Inflammatory macrophage (primary cell): ENCODE measurements at places on chromosomes 6 and 20.

DNA sequence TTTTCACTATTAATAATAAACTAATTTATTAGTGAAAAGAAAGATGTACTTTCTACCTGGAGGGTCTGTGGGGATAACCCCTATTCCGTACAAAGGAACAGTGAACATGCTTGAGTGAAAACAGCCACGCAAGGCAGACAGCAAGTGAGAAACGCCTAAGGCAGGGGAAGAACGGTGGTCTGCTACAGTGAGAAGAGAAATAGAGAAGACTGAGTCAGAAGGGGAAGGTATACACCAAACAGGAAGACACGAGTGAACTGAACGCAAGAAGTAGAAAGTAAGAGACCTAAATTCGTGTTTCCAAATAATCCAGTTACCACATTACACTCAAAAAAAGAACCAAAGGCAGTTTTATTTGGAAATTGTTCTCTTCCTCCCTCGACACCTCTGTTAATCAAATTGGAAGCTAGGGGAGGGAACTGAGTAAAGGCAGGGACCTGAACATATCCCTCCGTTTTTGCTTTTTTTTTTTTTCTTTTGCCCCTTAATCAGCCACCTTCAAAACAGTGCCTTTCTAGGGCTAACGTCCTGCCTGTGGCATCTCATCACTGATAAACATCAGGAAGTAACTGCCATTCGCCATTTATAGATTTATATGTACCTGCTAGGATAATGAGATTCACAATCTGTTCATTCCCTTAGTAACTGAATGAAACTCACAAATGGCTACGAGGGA lies 48.9 kb downstream of the ATXN1 start:
- DNase-seq = peak; percentile 77

DNA sequence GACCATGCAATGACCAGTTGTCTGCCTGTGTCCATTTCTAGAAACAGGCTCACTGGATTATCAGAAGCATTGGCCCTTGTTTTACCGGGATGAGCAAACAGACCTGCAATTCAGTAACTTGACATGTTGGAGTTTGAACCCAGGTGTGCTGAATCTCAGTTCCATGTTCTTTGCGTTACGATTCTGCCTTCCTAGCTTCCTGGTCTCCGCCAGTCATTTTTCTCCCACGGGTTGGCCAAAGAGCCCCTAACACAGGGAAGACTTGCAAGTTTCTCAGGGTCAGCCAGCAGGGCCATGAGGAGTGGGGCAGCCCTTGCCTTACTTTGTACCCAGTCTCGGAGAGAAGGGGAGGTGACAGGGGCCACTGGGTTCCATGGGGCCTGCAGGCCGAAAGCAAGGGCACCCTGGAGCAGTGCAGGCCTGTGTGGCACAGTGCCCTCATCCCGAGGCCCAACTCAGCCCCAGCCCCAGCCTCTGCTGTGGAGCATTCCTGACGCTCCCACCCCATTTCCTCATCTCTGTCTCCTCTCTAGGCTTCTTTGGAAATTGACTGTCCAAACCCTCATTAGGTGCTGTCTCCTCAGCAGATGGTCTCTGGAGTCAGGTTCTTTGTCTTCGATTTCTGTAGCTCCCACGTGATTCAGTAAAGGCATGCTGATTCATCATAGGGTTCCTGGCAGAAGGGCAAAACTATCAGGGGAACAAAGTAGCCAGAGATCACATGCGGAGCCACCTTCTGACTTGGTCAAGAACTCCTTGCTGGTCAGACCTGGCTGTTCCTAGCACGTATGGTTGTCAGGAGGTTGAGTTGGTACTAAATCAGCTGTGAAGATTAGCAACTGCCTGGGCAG lies 23.6 kb downstream of the CDS2 start:
- DNase-seq = no peak

GRCh38 chr6:159217595-159218275 lies 48.5 kb downstream of the FNDC1 start:
- peak; percentile 27 for DNase-seq

GRCh38 chr6:15496345-15497131 lies 166.3 kb downstream of the DTNBP1 start:
- no peak for DNase-seq

GRCh38 chr20:53032046-53032445 lies 59.9 kb downstream of the TSHZ2 start:
- no peak for DNase-seq

- no peak for DNase-seq
Observed at GRCh38 chr6:111680015-111680712, 74.5 kb upstream of the TRAF3IP2 start.

DNA sequence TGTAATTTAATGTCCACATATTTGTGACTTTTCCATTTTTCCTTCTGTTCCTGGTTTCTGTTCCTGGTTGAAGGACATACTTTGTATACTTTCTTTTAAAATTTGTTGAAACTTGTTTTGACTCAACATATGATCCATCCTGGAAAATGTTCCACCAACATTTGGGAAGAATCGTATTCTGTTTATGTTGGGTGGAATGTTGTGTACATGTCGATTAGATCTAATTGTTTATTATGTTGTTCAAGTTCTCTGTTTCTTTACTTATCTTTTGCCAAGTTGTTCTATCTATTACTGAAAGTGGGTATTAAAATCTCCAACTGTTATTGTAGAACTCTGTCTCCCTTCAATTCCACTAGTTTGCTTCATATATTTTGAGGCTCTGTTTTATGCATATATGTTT lies 27.7 kb upstream of the DUSP22 start:
- no peak for DNase-seq

DNA sequence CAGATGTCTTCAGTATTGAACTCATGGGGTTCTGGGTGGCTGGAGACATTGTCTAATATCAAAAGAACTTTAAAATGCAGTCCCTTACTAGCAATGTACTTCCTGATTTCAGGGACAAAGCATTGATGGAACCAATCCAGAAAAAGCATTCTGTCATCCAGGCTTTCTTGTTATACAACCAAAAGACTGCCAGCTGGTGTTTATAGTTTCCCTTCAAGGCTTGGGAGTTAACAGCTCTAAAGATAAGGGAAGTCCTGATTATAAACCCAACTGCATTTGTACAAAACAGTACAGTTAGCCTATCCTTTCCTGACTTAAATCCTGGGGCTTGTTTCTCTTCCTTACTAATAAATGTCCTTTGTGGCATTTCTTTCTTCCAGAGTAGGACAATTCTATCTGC lies 160.0 kb downstream of the COL21A1 start:
- DNase-seq = no peak

- no peak for DNase-seq
Observed at GRCh38 chr6:154865291-154865690, 129.8 kb upstream of the TIAM2 start.

- no peak for DNase-seq
Observed at GRCh38 chr6:69105288-69105687, 470.2 kb downstream of the ADGRB3 start.
